ENCODE measurements at places on chromosomes 12 and 14. TPM values are rescaled to one million over a fixed set of nuclear protein-coding genes. Genes with fewer than 3 reads are reported as not detected.

Gene FGF6
- not detected for polyA plus RNA-seq

Gene FOXG1
- not detected for polyA plus RNA-seq

Gene AKAP6
- 3.6 TPM for polyA plus RNA-seq

- no peak overlapping the region for H3K27ac ChIP-seq
- H3K4me3 ChIP-seq = no peak overlapping the region
- H3K4me1 ChIP-seq = no peaks in the 10 kb centered on the region
- peak; percentile 48 for DNase-seq
These were observed 15.1 kb downstream of the AVIL start for GRCh38 chr12:57803319-57803893.

- no peaks in the 10 kb centered on the region for H3K36me3 ChIP-seq
- H3K4me3 ChIP-seq = no peak overlapping the region
- DNase-seq = no peak
- H3K27me3 ChIP-seq = no peaks in the 10 kb centered on the region
- H3K4me1 ChIP-seq = no peaks in the 10 kb centered on the region
These were observed 145.4 kb downstream of the STXBP6 start for GRCh38 chr14:24904533-24904932.

DNA sequence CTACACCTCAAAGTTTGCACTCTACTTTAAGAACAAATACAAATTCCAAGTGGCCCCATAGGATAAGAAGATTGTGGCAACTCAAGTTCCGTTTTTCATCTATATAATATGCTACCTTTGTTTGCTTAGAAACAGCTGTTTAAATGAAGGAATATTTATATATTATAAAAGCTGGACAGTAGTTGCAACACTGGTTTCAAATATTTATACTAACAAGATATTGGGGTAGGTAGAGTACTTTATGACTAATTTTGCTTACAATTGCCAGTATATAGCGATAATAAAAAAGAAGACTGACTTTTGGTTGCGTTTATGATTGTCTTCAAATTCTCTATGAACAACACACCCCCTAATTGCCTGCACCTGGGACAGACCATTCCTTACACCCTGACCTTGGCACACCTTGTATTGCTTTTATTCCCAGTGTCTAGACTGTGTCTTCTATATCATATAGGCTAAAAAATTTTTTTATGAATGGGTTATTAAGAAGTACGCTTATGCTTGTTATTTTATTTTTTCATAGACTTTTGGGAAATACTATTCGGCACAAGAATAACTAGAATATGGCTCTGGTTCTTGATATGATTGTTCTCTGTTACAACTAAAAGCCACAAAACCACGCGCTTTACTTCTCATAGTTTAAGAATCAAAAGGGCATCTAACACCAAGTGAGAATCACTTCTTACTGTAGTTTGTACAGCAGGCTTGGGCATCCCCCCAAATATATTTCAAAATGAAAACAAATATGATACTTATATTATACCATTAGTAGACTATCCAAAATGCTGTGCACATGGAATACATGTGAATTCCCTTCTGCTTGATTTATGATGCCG, 455.4 kb upstream of the DCN start:
- H3K27ac ChIP-seq = no peak overlapping the region
- H3K4me3 ChIP-seq = no peak overlapping the region
- no peaks in the 10 kb centered on the region for H3K27me3 ChIP-seq
- H3K36me3 ChIP-seq = no peaks in the 10 kb centered on the region

GRCh38 chr14:50088731-50089130, 27.6 kb downstream of the VCPKMT start:
- no peaks in the 10 kb centered on the region for H3K27me3 ChIP-seq
- no peaks in the 10 kb centered on the region for H3K36me3 ChIP-seq
- H3K27ac ChIP-seq = no peak overlapping the region
- no peak for DNase-seq
- H3K4me3 ChIP-seq = no peak overlapping the region

- H3K4me3 ChIP-seq = no peak overlapping the region
- DNase-seq = no peak
- no peaks in the 10 kb centered on the region for H3K27me3 ChIP-seq
- H3K36me3 ChIP-seq = no peaks in the 10 kb centered on the region
- no peaks in the 10 kb centered on the region for H3K4me1 ChIP-seq
- H3K27ac ChIP-seq = no peak overlapping the region
These were observed 47.4 kb downstream of the ST8SIA1 start for GRCh38 chr12:22287101-22287500.

DNA sequence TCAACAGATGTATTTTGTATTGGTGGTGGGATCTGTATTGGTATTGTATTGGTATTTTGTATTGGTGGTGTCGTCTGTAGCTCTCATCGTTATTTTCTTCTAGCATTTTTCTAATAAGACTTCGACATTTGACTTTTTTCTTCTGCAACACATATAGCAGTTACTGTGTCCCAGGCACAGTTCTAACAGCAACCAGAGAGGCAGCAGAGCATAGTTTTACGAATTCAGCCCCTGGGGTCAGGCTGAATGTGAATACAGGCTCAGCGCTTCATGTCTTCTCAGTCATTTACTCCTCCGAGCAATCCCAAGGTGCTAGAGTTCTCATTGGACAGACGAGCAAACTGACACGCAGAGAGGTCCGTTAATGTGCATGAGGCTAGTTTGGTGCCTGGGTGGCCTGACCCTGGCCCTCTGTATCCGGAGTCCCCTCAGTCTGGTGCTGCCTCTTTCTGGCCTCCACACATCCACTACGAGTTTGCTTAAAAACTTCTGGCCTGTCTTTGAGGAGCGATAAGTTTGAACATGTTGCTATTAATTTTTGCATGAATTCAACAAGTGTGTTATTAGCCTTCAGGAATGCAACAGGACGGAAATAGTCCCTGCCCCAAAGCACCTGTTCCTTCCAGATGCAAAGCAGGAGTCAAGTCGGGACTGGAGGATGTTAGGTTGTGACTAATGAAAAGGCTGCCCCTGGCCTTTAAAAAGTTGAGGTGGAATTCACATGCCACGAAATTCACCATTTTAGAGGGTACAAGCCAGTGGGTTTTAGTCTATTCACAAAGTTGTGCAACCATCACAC, 87.0 kb downstream of the GLT1D1 start:
- no peaks in the 10 kb centered on the region for H3K36me3 ChIP-seq
- no peaks in the 10 kb centered on the region for H3K27me3 ChIP-seq
- no peaks in the 10 kb centered on the region for H3K4me1 ChIP-seq
- H3K27ac ChIP-seq = no peak overlapping the region

GRCh38 chr12:27506645-27507189, 17.3 kb upstream of the PPFIBP1 start:
- no peak for DNase-seq
- no peaks in the 10 kb centered on the region for H3K36me3 ChIP-seq
- H3K27me3 ChIP-seq = no peaks in the 10 kb centered on the region

GRCh38 chr14:100237735-100238418, 1.1 kb upstream of the YY1 start:
- peak overlapping the region; percentile 97 for H3K27ac ChIP-seq
- peak overlapping the region; percentile 71 for H3K4me3 ChIP-seq
- H3K4me1 ChIP-seq = peaks cover 5% of the 10 kb centered on the region
- H3K36me3 ChIP-seq = no peaks in the 10 kb centered on the region
- peak; percentile 43 for DNase-seq
- H3K27me3 ChIP-seq = no peaks in the 10 kb centered on the region

DNA sequence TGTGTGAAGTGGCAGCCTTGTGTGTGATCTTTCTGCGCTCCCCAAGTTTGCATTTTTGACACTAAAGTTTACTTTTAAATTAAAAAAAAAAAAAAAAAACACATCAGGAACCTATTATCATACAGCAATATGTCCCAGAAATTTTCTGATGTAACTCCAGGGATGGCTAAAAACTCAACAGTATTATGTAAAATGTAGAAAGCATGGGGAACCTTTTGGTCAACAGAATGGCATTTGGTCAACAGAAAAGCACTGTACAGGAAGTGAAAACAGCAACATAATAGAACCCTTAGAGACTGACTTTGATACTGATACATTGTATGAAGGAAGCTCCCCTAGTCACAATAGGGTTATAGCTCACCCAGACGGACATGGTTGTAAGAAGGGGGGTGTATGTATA, 224.3 kb downstream of the ITPR2 start:
- H3K36me3 ChIP-seq = peaks cover 2% of the 10 kb centered on the region
- no peaks in the 10 kb centered on the region for H3K27me3 ChIP-seq
- no peaks in the 10 kb centered on the region for H3K4me1 ChIP-seq
- no peak for DNase-seq

GRCh38 chr14:73246387-73247150, 9.3 kb downstream of the PAPLN start:
- H3K27me3 ChIP-seq = peaks cover 2% of the 10 kb centered on the region
- no peak overlapping the region for H3K4me3 ChIP-seq
- no peak for DNase-seq
- no peak overlapping the region for H3K27ac ChIP-seq

- no peaks in the 10 kb centered on the region for H3K4me1 ChIP-seq
- no peaks in the 10 kb centered on the region for H3K27me3 ChIP-seq
- peaks cover 9% of the 10 kb centered on the region for H3K36me3 ChIP-seq
- no peak overlapping the region for H3K4me3 ChIP-seq
- H3K27ac ChIP-seq = no peak overlapping the region
- DNase-seq = peak; percentile 35
These were observed 12.5 kb downstream of the AHSA1 start for GRCh38 chr14:77470224-77470870.

Data from small intestine (tissue), 16 donors.